Stimulated activated CD4-positive, alpha-beta T cell treated with anti-CD3 and anti-CD28 coated beads, Interleukin-1b, Interleukin-23, amount 100 ng/mL, for 4 hours (primary cell): ENCODE measurements at places on chromosomes 1 and 21.

GRCh38 chr1:206685769-206686477 lies 1.2 kb downstream of the MAPKAPK2 start:
- DNase-seq = no peak

- no peak for DNase-seq
Observed at GRCh38 chr1:225838793-225839192, 28.9 kb downstream of the EPHX1 start.

DNA sequence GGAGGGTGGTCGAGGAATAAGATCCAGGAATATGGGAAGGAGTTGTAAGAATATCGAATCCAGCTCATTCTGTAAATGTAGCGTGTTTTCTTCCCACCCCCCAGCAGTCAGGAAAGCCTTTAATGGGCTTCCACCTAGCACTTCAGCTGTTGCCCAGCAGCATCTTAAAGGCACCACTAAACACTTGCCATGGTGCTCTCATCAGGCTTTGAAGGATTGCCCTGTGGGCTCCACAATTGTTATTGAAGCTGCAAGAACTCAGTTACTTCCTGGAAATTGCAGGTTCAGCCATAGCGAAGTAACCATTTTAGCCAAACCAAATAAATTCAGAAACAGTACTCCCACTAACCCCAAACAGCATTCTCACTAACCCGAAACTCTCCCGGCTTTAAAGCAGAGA lies 511.2 kb downstream of the PLPP3 start:
- DNase-seq = no peak

- no peak for DNase-seq
Observed at GRCh38 chr1:180962178-180962577, 49.5 kb downstream of the KIAA1614 start.

DNA sequence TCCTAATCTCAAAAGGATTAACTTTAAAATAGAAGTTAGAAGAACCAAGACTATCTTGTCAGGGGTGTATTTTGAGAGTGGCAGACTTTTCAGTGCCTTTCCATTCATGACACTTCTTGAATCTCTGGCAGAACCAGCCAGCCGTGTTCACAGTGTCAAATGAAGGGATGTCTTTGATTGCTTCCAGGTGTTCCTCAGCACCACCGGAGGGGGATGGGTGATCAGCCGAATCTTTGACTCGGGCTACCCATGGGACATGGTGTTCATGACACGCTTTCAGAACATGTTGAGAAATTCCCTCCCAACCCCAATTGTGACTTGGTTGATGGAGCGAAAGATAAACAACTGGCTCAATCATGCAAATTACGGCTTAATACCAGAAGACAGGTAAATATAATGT lies 32.3 kb downstream of the FMO1 start:
- no peak for DNase-seq

DNA sequence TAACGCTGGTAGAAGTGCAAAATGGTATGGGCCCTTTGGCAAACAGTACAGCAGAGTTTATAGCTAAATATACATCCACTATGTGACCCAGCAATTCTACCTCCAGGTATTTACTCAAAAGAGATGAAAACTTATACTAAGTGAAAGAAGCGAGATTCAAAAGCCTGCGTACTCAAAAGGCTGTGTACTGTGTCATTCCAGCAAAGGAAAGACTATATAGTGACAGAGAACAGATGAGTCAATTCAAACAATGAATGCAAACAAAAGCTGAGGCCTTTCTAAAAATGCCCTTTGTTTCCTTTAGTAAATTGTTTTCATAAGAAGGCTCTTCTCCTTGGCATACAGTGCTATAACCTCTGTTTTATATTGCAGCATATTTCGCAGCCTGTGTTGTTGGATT lies 268.8 kb upstream of the CSF3R start:
- DNase-seq = no peak

DNA sequence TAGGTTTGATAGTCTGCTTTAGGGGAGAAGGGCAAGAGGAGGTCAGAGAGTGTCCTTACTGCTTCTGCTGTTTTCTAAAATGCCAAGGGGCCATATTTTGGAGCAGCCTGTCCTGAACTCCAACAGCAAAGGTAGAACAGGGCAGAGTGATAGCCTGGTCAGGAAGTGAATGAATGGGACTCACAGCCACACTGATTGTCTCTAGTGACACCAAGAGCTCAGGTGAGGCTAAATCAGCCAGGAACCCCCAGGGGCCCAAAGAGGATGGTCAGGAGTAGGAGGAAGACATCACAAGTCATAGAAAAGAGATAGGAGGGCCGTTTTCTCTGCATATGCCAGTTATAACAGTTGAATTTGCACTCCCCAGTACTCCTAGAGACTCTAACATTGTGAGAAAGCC lies 97.4 kb upstream of the DUSP10 start:
- DNase-seq = no peak

GRCh38 chr21:31394309-31394708 lies 50.2 kb upstream of the TIAM1 start:
- DNase-seq = no peak

DNA sequence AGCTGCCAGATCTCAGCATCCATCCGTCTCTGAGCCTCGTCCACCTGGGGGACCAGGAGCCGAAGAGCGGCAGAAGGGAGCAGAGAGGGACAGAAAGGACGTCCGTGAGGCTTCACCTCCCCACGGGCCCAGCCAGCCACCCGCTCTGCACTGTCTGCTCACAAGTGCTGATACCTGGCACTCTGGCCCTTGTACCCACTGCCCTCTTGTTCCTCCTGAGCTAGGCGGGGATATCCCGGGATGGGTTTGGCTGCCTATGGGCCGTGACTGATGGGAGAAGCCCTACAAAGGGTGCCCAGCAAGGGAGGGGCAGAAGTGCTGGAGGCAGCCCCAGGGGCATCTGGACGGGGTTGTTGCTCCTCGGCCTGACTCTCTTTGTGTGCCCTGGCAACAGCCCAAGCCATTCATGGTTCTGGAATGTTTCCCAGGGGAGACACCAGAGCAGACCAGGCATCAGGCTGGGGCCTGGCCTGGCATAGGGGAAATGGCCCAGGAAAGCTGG lies 57.6 kb downstream of the LDLRAD2 start:
- DNase-seq = no peak

- no peak for DNase-seq
Observed at GRCh38 chr1:169483500-169483966, 2.2 kb downstream of the SLC19A2 start.

GRCh38 chr1:26239936-26240335 lies 5.9 kb downstream of the CEP85 start:
- no peak for DNase-seq

DNA sequence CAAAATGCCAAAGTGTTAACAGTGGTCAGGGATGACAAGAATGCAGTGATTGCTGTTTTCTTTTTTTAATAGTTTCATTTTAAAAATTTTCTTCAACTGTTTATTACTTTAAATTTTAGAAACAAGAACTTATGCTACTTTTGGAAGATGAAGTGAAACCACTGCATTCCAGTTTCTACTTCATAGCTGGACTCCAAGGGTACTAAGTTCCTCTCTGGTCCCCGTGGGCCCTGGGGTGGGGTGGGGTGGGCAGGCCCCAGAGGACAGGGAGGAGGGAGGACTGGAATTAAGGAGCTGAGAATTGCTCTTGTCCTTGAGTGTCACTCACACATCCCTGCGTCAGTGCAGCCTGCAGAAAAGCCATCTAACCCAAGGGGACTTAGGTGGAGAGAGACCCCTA lies 97.3 kb downstream of the RAVER2 start:
- no peak for DNase-seq

GRCh38 chr1:81834921-81835698 lies 34.4 kb downstream of the ADGRL2 start:
- DNase-seq = no peak

- DNase-seq = no peak
Observed at GRCh38 chr1:221164029-221164428, 284.8 kb downstream of the HLX start.
